ENCODE measurements at places on chromosomes 6 and 20.

GRCh38 chr6:155818698-155819097 is 363.1 kb upstream of the NOX3 start:
- no peak for DNase-seq

- DNase-seq = peak; percentile 54
Measured at GRCh38 chr6:118288355-118289124, 259.6 kb upstream of the PLN start.

DNA sequence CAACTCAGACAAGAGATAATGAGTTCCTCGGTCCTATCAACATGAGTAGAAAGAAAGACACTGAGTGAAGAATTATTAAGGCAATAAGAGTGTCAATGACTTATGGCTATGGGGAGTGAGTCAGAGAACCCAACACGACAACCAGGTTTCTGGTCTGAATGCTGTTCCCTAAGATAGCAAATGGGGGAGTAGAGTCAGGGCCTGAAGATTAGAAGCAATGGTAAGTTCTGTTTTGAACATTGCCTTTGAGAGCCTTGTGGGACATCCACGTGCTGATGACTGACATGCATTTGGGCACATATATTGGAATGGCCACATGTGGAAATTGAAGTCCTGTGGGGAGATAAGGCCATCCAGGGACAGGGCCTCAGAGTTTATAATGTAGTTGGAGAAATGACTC is 254.4 kb upstream of the TCF21 start:
- no peak for DNase-seq

GRCh38 chr6:49151461-49151860 is 311.6 kb downstream of the MMUT start:
- DNase-seq = peak; percentile 3

GRCh38 chr6:41735427-41736185 is at the start of gene TFEB:
Gene TFEB (minus strand): TSS chr6:41735608. CDS start chr6:41691213, 44,395 bp downstream.
- DNase-seq = peak; percentile 86

DNA sequence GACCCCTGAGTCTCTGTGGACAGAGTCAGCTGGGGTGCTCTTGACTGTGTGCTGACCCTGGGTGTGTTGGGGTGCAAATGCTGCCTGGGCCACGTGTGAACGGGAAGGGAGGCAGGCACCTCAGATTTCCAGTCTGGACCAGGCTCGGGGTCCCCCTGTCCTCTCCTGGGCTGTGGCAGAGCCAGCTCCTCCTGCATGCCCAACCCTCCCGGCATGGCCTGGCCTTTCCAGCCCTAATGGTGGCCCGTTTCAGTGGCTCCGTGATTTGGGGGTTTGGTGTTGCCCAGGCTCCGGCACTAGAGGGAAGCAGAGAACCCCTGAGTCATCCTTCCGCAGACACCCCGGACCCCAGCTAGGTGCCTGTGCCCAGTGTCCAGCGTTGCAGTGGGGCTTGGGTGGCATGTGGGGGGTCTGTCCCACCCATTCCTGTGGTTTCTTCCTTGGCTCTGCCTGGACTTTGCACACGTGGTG is 9.1 kb downstream of the RBM38 start:
- DNase-seq = no peak

DNA sequence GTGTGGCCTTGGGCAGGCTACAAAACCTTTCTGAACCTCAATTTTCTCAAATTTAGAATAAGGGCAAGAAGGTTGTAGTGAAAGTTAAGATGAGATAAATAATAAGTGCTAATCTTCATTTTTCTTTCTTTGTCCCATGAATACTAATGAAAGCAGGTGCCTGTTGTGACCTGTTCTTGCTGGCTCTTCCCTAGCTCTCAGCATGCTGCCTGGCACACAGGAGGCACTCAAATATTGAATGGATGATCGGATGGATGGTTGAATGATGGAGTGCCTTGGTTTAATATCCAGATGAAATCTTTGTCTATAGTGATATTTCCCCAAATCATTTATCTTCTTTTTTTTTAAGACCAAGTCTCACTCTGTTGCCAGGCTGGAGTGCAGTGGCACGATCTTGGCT is 15.0 kb downstream of the PBOV1 start:
- DNase-seq = no peak

- DNase-seq = no peak
Measured at GRCh38 chr6:7165890-7166267, 58.1 kb downstream of the RREB1 start.

- peak; percentile 50 for DNase-seq
Measured at GRCh38 chr6:100512203-100512862, 47.6 kb upstream of the SIM1 start.

DNA sequence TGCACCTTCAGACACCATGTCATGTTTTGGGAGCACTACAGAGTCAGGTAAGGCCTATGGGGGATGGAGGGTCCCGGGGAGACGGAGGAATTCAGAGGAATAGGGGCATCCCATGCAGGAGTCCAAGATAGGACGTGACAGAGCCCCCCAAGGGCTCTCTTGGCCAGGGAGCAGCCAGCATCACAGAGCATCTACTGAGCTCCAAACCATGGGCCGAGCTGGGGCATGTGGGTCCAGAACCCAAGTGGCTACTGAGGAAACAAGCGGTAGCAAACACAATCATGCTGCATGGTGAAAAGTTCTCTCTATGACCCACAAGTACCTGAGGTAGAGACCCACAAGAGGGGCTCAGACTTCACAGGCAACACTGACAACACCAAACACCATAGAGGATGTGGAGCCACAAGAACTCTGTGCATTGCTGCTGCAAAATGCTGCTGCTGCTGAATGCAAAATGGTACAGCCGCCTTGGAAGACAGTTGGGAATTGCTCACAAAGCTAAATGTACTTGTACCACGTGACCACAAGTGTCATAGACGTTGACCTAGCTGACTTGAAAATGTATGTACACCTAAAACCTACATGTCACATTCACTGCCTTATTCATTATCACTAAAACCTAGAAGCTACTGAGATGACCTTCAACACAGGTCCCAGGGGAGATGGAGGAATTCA is 33.4 kb upstream of the MAS1L start:
- DNase-seq = no peak

- DNase-seq = no peak
Measured at GRCh38 chr6:170135821-170136471, 154.9 kb downstream of the DLL1 start.

GRCh38 chr6:25369036-25369432 is 89.9 kb downstream of the CARMIL1 start:
- DNase-seq = peak; percentile 19

DNA sequence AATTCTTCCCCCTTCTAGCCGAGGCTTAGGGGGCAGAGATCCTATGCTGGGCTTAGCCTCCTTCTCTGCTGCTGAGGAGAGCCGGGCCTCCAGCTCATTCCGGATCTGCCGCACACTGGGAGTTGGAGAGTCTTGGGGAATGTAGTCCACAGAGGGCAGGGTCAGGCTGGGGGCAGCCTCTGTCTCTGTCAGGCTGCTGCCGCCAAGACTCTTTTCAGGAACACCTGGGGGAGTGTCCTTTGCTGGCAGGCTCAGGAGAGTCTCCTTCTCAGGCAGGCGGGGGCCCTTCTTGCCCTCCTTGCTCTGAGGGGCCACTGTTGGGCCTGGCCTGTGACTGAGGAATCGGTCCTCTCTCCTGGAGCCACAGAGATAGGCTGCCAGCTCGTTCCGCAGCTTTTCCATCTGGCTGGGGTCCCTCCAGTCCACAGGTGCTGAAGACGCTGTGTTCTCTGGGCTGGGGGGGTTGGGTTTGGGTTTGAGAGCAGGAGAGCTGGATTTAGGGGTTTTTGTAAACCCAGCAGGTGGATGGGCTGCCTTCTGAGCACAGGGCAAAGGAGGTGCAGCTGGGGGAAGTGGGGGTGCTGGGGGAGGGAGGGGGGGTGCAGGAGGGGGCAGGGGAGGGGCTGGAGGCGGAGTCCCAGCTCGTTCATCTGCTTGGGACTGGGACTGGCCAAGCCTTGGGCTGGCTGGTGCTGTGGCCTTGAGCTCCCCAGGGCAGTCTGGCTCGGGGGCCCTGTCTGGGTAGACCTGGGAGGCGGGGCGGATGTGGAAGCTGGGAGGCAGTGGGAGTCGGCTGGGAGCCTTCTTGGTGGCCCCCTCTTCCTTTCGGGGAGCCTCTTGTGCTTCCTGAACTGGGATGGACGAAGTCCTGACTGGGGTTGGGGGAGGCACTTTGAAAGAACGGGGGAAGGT is 36.1 kb downstream of the C6orf132 start:
- no peak for DNase-seq

- DNase-seq = no peak
Measured at GRCh38 chr20:11111191-11111590, 437.4 kb upstream of the JAG1 start.

GRCh38 chr6:27809939-27810767 is 102.0 kb downstream of the OR2B2 start:
- DNase-seq = peak; percentile 97

DNA sequence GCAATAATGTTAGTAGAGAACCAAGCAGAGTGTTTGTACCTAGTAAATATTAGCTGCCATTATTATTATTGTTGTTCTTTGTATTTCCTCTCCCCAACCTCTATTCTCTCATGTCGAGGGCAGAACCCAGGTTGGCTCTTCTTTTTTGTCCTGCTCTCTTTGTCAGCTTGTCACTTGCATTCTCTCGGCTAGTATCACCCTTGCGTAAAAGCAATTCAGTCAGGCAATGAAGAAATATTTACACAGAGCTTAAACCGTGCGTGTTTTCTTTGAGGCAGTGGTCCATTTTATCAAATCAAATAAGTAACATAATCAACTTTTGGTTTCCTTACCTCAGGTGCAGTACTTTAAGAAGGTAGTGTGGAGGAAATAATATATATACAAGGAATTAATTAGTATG is 83.9 kb downstream of the TULP4 start:
- no peak for DNase-seq

DNA sequence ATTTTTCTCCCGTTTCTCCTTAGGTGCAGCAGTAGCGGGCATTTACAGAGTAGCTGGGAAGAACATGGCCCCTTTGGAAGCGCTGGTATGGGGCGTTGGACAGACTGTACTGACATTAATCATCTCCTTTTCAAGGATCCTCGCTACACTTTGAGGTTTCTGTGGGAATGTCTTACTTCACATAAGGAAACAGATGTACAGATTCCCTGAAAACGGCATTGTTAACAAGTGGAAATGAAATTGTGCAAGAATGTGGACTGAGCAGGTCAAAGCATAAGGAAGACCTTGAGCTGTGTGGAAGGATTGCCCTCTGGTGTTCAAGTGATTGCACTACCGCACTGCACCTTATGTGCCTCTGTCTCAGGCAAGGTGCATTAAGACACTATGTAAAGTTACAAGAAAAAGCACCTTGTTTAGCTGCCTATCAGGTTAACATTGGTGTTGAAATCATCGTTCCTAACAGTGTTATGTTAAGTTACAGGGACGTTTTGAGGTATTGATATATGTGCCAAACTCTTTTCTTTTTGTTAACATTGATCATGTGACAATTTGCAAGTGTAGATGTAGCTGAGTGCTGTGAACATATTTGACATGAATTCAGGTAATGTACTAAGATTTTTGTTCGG is 38.0 kb downstream of the TMEM170B start:
- DNase-seq = peak; percentile 82

DNA sequence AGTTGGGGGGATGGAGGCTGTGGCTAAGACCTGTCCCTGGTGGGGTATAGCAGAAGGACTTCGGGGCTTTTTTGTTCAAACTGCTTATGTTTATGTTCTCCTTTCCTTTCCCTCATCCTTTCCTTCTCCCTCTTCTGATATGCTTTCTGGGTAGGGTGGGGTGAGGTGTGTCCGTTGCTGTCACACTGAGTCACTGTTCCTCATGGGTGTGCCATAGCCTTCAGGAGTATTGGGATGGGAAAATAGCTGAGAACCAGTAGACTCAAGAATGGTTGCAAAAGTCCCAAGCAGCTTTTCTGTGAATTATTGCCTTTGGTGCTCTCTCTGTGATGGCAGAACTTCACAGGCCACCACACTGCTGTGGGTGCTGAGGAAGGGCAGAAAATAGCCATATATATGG is 39.6 kb downstream of the TPD52L1 start:
- no peak for DNase-seq

GRCh38 chr6:17280552-17281090 is 540 bp upstream of the RBM24 start:
- DNase-seq = no peak

DNA sequence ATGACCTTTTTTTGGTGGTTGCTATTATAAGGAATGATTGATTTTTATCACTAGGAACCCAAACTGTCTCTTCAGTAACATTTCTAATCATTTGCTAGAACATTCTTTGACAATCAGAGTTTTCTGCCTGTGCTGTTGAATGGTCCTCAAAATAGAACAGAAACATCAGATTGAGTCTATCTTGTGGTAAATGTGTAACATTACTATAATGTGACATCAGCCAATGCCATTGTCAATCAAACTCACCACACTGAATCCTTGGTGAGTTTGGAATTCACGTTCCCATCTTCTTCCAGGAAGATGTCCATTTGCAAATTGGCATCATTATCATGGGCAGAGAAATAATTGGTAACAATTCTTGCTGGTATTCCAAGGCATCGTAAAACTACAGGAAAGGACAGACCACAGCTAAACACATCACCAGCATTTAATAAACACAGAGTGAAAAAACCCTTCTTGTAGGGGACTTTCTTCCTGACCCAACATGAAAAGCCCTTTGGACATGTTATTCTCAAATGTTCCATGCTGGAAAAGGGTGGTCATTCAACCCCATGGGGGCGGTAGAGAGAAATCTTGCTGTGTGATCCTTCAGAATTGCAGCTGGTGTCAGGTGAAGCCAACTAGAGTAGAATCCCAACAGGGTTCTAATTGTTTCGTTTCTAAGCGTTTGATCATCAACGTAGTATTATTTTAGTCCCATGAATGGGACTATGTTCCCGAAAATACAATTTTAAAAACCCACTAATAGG is 98.5 kb downstream of the F13A1 start:
- no peak for DNase-seq

DNA sequence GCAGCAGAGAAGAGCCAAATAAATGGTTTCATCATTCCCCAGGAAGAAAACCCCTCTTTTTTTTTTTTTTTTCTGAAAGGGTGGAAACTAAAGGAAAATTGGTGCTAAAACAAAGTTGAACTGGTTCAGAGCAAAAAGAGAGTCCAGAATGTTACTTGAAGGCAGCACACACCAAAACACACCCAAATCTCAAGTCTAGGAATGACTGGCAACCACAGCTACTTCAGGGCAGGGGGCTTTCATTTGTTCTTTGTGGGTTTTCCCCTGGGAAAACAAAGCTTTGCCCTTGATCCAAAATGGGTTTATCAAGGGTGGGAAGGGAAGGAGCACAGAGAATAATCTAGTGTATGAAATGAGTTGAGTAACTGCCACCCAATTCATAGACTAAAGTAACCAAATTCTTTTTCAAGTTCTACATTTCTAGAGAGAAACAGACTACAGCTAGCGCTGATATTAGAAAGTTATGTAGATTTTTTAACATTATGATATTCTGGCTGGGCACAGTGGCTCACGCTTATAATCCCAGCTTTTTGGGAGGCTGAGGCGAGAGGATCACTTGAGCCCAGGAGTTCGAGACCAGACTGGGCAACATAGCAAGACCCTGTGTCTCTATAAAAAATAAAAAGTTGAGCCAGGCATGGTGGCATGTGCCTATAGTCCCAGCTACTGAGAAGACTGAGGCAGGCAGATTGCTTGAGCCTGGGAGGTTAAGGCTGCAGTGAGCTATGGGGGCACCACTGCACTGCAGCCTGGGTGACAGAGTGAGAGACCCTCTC is 119.8 kb downstream of the NFATC2 start:
- no peak for DNase-seq

Measured in fibroblast of mammary gland (primary cell).